NCI-H526 (cell line): ENCODE measurements at places on chromosomes 13 and 19.

DNA sequence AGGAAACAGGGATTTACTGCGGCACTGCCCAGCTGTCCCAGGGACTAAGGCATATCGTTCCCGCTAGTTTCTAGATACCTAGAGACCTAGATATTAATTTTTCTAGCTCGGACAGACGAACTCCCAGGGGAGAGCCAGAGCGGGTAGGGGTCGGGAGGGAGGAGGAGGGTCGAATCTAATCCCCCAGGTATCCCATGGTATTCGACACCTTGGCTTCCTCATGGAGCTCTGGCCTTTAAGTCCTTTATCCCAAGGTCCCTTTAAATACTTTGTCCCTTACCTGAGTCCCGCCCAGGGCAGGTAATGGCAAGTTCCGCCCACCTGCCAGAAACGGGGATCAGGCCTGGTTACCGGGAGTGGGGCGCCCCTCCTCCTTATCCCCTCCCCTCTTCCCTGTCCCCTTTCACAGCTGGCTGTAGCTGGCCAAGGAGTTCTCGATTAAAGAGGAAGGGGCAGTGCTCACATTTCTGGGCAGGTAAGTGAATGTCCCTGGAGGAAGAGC is at the start of gene PRRG2:
Gene PRRG2 (plus strand): TSS at position 310 of the 502 bp plus-strand sequence. CDS start 1,904 bp downstream, outside the sequence.
- DNase-seq, result peak; percentile 41

DNA sequence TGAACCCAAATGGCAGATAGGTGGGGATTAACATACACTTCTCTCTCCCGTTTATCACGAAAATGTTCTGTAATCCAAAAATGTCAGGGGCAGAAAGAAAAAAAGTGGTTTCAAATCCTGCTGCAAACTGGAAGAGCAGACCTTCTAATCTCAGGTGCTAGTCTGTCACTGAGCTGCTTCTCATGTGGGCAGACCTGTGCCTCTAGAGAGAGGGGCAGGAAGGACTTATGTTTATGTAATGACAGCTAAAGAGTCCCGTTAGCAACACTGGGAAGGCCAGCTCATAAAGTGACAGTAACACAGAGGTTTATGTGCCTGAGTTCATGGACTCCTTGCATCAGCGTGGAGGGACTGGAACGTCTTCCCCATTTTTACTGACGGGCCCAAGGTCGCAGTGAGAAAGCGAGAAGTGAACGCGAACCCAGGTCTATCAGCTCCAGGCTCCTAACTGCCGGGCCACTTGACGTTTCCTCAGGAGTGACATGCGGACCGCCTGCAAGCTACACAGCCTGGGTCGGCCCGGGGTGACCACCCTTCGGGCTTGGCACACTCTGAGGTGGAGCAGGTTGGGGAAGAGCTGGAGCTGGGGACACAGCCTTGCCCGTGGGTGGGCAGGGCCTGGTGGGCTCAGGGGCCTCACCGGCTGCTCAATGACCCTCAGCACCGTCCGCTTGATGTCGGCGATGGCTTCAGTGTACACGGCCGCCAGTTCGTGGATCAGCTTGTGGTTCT is 9.6 kb upstream of the RSPH6A start:
- no peak for DNase-seq

DNA sequence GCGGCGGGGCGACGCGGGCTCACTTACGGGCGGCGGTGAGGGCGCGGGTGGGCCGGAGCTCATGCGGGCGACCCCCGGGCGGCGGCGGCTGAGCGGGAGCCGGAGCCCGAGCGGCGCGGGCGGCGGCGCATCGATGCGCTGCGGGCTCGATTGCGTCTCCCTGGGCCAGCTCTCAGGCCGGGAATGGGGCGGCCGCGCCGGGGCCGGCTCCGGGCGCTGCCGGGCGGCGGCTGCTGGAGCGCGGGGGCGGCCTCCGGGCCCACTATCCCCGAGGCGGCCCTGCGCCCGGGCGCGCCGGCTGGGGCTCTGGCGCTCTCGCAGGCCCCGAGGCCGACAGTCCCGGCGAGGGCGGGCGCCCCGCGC is 1.4 kb upstream of the TSHZ3 start:
- peak; percentile 82 for DNase-seq

DNA sequence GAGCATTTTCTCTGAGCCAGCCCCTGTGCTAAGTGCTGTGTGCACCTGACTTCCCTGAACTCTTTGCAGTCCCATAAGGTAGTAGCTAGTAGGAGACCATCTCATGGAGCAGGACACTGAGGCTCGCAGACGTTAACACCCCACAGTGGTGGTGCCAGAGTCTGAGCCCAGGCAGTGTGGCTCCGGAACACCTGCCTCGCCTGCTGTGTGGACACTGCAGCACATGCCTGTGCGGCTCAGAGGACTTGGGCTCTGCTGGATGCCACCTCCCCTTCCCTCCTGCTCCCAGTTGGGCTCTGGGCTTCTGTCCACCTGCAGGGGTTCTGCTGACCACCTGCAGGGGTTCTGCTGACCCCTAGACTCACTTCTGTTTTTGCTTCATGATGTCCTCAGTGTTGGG is 27.0 kb upstream of the SIGLEC11 start:
- DNase-seq, result no peak
